ENCODE measurements at places on chromosomes 7 and 10.

GRCh38 chr10:78972160-78972946, 96.4 kb upstream of the ZMIZ1 start:
- H3K4me3 ChIP-seq = no peak overlapping the region
- no peak for DNase-seq
- H3K4me1 ChIP-seq = peaks cover 17% of the 10 kb centered on the region
- no peaks in the 10 kb centered on the region for H3K27me3 ChIP-seq

- H3K4me3 ChIP-seq = no peak overlapping the region
- DNase-seq = no peak
- H3K4me1 ChIP-seq = no peaks in the 10 kb centered on the region
- no peaks in the 10 kb centered on the region for H3K27me3 ChIP-seq
- H3K36me3 ChIP-seq = peaks cover 34% of the 10 kb centered on the region
Observed at GRCh38 chr10:74988054-74988775, 123.2 kb upstream of the SAMD8 start.

- H3K4me1 ChIP-seq = no peaks in the 10 kb centered on the region
- H3K4me3 ChIP-seq = no peak overlapping the region
- no peaks in the 10 kb centered on the region for H3K36me3 ChIP-seq
- no peaks in the 10 kb centered on the region for H3K27me3 ChIP-seq
- DNase-seq = no peak
- no peak overlapping the region for H3K27ac ChIP-seq
Observed at GRCh38 chr10:86813101-86813500, 56.7 kb downstream of the BMPR1A start.

GRCh38 chr10:18822156-18822555, 162.9 kb downstream of the ARL5B start:
- no peaks in the 10 kb centered on the region for H3K36me3 ChIP-seq
- DNase-seq = no peak
- H3K4me1 ChIP-seq = no peaks in the 10 kb centered on the region
- no peaks in the 10 kb centered on the region for H3K27me3 ChIP-seq

DNA sequence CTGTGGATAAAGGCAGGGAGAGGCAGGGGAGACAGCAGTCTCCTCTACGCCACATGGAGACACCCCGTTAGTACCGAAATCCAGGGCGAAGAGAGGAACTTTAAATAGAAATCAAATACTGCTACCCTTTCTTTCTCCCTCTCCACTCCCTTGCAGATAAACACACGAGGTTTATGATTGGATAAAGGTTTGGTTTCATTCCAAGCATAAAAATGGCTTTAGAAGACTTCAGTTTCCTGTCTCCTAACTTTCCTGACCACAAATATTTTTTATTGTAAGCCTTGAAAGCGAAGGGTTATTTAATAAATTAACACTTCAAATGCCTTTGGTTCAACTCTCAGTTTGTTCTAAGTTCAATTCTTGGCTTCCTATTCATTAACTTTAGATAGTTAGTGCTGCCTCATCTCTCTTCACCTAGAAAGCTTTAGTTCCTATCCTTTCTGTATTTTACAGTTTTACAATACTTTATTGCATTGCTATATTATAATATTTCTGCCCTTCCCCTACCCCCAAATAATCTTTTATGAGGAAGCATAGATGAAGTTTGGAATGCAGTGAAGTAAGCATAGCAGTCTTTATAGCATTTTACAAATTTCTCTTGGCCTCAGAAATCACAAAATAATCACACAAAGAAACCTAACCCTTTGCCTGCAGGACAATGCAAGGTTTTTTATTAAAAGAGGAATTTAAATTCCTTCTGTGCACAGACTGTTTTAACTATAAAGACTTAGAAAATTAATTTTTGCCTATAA, 31.5 kb upstream of the ARID5B start:
- no peaks in the 10 kb centered on the region for H3K4me1 ChIP-seq
- no peak overlapping the region for H3K4me3 ChIP-seq
- H3K27ac ChIP-seq = no peak overlapping the region

DNA sequence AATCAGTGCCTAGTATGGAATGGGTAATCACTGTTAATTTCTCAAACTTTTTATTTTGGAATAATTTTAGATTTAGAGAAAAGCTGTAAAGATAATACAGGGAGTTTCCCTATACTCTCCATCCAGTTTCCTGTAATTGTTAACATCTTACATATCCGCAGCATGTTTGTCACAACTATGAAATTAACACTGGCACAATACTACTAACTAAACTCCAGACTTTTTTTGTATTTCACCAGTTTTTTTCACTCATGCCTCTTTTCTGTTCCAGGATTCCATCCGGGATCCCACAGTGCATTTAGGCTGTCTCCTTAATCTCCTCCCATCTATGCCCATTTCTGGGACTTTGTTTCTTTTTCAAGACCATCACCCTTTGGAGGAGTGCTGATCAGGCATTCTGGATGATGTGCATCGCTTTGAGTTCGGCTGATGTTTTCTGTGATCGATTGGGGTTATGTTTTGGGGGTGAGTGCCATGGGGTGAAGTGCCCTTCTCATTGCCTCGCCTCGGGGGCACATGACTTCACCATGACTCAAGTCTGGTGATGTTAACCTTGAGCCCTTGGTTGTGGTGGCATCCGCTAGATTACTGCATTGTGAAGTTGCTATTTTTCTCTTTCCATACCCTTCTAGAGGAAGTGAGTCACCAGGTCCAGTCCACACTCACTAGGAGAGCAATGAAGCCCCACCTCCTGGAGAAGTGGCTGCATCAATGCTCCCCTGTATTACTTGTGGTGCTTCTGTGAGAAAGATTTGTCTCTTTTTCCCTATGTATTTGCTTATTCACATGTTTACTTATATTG, 43.9 kb upstream of the GRB10 start:
- no peaks in the 10 kb centered on the region for H3K4me1 ChIP-seq
- no peak overlapping the region for H3K27ac ChIP-seq
- no peak for DNase-seq
- H3K27me3 ChIP-seq = no peaks in the 10 kb centered on the region

DNA sequence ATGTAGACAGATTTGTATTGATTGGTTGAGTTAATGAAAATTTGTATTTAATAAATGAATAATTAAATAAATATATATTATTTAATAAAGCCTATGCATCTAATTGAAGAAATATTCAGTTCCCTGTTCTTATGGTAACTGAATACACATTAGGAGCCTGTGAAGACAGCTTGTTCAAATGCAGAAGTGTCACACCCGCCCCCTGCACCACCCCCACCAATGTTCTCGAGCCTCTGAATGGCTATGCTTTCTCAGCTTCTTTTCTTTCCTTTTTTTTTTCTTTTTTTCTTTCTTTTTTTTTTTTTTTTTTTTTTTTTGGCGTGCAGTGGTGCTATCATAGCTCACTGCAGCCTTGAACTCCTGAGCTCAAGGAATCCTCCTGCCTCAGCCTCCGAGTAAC, 38.3 kb upstream of the PARD3 start:
- H3K4me3 ChIP-seq = no peak overlapping the region
- no peaks in the 10 kb centered on the region for H3K27me3 ChIP-seq
- no peaks in the 10 kb centered on the region for H3K36me3 ChIP-seq
- no peaks in the 10 kb centered on the region for H3K4me1 ChIP-seq
- no peak for DNase-seq

DNA sequence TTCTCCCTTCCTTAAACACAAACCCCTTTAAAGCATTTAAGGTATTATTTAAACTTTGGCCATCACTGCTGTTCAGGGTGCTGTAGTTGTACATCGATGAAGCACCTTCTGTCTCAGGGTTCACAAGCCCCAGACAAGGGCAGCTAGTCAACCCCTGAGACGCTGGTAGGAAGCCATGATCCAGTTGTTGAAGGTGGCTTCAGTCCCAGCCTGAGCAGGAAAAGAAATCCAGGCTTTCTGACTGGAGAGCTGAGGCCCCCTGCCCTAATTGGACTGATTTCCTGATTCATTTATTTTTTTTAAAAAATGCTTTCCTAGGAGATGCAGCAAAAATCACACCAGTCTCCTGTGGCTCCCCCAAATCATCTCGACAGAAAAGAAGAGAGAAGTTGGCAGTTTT, 15.8 kb downstream of the CPA1 start:
- no peak for DNase-seq
- peaks cover 8% of the 10 kb centered on the region for H3K4me1 ChIP-seq
- no peaks in the 10 kb centered on the region for H3K27me3 ChIP-seq

- no peak overlapping the region for H3K4me3 ChIP-seq
- H3K36me3 ChIP-seq = no peaks in the 10 kb centered on the region
- H3K27ac ChIP-seq = no peak overlapping the region
- DNase-seq = no peak
- no peaks in the 10 kb centered on the region for H3K4me1 ChIP-seq
Observed at GRCh38 chr10:47330366-47330765, 8.1 kb downstream of the GDF2 start.

DNA sequence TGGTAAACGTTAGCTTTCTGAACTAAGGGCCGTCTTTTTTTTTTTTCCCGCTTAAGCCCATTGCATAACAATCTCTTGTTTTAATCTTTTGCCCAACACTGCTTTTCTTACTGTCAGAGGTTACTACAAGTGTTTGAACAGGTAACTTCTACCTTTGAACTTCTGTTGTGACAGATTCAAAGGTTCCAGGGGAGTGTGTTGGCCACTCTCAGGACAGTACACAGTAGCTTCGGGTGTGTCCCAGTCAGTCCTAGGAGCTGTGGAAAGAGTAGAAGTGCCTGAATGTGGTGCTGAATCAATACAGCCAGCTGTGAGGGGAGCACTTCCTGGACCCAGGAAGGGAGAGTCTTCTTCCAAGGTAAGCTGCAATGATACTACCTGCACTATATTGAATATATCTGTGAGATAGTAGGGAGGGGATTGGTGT, at the start of gene ACSL5:
ACSL5 (plus strand) TSS at position 205 of the 427 bp plus-strand sequence. CDS start 20,831 bp downstream, outside the sequence.
- peak within 1 kb of the TSS; percentile 93 for H3K27ac ChIP-seq
- H3K27me3 ChIP-seq = no peaks in the 10 kb centered on the region
- peak within 1 kb of the TSS; percentile 84 for H3K4me3 ChIP-seq
- H3K4me1 ChIP-seq = peaks cover 19% of the 10 kb centered on the region
- DNase-seq = no peak
- no peaks in the 10 kb centered on the region for H3K36me3 ChIP-seq

DNA sequence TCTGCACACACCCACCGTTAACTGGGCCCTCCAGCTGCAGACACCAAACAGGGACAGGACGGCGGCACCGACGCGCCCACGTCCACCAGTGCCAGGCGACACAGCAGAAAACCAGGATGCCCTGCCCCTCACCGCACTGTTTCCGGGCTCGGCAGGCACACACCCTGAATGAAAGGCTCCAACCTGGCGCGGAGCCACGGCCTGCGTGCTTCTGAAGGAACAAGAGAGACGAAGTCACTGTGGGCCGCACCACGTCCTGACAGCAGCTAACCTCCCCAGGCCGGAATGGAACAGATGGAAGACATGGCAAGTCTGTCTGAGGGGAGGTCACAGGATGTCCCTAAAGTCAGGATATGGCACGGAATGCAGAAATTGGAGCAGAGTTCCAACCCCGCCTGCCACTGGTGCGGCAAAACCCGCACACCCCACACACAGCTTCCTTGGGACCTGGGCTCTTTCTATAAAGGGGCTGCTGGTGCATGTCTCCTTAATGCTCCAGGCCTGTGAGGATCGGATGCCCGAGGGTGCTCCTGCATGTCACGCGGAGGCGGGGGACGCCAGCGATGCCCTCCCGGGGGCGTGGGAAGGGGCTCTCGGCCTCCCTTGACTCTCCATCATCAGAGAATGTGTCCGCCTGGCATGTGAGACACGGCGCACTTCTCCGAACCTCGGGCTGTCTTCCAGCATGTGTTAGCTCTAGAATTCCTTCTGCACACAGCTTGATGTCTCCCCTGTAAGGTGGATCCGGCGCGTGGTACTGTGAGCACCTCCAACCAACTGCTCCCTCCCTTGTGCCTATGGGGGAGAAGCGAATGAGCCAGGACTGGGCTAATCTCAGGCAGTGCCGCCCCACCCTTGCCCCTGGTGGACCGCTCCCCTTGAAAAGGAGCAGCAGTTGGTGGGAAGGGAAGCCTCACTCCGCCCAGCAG, 3.9 kb upstream of the GPER1 start:
- DNase-seq = no peak
- H3K27ac ChIP-seq = no peak overlapping the region
- no peak overlapping the region for H3K4me3 ChIP-seq
- H3K4me1 ChIP-seq = peaks cover 9% of the 10 kb centered on the region
- no peaks in the 10 kb centered on the region for H3K27me3 ChIP-seq
- H3K36me3 ChIP-seq = no peaks in the 10 kb centered on the region

- no peak overlapping the region for H3K27ac ChIP-seq
- H3K4me3 ChIP-seq = no peak overlapping the region
Observed at GRCh38 chr7:20508109-20508508, 107.4 kb upstream of the ABCB5 start.

DNA sequence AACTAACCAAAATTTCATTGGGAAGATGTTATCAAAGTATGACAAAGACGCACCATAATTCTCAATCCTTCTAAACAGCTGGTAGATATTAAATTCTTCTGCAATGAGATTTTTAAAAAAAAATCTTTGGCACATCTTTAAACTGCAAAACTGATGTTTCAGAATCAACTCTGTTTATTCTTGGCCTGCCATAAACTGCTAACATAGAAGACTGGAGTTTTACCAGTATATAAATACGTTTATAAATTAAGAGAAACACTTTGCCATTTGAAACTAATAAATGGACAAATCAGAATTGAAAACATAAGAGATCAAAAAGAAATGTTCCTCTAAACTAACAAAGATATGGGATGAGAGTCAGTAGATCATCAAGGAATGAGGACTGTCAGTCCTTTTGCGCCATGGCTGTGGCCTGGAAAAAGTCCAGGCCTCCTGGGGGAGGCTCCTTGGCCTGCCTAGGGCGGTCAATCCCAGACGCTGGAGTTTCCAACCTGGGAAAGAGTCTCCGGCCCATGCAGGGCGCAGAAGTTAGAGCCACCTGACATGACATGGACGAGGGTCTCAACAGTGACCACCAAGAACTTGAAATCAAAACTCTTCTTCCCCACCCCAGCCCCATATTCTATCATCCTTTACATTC, 34.2 kb upstream of the NEBL start:
- H3K36me3 ChIP-seq = no peaks in the 10 kb centered on the region
- H3K4me1 ChIP-seq = no peaks in the 10 kb centered on the region

DNA sequence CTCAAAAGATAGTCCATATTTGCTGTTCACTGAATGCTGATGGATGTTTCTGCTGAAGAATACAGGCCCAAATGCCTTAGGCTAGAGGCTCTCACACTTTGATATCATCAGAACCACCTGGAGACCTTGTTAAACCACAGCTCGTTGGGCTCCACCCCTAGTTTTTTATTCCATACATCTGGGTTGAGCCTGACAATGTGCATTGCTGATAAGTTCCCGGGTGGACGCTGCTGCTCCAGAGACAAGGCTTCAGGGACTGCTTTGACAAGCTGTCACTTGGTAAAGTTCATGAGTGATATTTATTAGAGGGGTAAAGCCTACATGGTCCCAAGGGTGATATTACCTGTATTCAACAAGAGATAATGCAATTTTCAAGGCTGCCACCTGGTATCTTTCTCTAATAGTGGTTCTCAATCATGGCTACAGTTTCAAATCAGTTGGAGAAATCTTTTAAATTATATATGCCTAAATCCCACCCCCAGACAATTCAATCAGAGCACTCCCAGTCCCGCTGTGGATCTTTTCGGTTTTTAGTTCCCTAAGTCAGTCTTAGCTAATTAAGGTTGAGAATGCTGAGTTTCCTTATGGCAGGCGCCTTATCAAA, 107.1 kb upstream of the GSDME start:
- no peaks in the 10 kb centered on the region for H3K27me3 ChIP-seq
- H3K4me3 ChIP-seq = no peak overlapping the region
- peaks cover 26% of the 10 kb centered on the region for H3K36me3 ChIP-seq
- H3K4me1 ChIP-seq = no peaks in the 10 kb centered on the region
- DNase-seq = no peak

- no peak overlapping the region for H3K4me3 ChIP-seq
- no peak overlapping the region for H3K27ac ChIP-seq
- H3K36me3 ChIP-seq = peaks cover 15% of the 10 kb centered on the region
- peaks cover 17% of the 10 kb centered on the region for H3K4me1 ChIP-seq
- no peak for DNase-seq
Observed at GRCh38 chr7:139362302-139362701, 2.6 kb downstream of the LUC7L2 start.
